ENCODE measurements at places on chromosomes 12 and 14.

- no peak for DNase-seq
Measured at GRCh38 chr12:66190519-66191370, 1.7 kb downstream of the IRAK3 start.

DNA sequence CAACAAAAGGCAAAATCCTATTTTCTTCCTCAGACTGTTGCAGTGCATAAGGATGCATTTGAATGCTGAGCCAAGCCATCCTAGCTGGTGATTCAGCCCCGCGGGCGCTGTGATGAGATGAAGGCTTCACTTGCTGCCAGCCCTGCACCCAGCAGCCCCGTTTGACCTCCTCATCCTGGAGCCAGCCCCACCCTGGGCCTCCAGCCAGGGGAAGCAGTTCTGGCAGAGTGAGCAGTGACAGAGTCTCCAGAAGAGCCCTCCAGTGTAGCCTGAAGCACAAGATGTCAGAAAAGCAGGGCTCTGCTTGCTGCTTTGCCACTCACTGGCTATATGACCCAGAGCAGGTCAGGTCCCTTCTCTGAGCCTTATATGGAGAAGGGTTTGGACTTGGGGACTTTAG is 96.2 kb upstream of the HSPB8 start:
- DNase-seq, result peak; percentile 67

- DNase-seq, result no peak
Measured at GRCh38 chr12:97994746-97995484, 520.5 kb upstream of the TMPO start.

DNA sequence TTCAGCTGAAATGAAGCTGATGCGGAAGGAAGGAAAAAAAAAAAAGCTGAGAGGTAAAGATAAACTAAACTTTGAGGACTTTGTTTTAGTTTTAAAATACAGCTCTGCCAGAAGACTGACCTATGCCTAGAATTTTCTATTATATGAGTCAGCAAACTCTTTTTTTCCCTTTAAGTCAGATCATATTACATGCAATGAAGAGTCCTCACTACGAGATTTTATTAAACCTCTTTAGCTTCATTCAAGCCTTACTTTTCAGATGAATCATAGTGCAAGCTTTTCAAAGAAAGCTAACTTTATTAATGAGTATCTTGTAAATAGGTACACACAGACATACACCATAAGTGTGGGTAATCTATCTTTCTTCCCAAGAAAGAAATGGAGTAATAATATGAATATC is 57.8 kb upstream of the FSCB start:
- no peak for DNase-seq

DNA sequence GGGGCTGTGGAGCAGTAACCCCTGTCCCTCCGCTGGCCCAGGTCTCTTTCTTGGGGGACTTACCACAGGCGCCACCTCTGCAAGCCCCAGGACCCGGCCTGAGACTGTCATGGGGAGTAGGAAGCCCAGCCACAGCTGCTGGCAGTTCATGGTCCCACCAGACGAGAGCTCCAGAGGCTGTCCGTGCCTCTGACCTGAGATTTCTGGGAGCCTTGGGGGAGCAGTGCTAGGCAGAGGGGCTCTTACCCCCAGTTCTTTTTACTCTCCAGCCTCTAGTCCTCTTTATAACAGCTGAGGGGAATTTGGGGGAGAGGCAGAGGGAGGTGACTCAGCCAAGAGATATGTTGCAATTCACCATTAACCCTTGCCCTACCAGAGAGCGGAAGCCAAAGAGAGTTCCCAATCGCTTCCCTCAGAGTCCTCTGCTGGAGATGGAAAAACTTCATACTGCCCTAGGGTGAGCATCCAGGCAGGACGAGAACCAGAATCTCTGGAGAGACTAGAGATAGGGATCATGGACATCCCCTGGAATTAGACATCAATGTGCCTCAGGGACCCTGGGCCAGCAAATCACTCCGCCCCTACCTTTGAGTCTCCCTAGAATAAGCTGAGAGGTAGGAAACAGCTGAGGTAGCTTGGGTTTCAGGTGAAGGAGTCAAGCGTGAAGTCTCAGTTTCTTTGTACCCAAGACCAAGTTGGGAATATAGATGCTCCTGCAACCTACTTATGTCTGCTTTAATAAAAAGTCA is at the start of gene MMP19:
Gene MMP19 (minus strand): TSS at position 256 of the 749 bp plus-strand sequence. CDS start 106 bp downstream, at position 150.
- DNase-seq, result no peak

GRCh38 chr12:62900686-62901272 is 34.2 kb downstream of the PPM1H start:
- DNase-seq, result no peak

GRCh38 chr14:24279301-24280186 is 8.1 kb upstream of the RABGGTA start:
- DNase-seq, result no peak

DNA sequence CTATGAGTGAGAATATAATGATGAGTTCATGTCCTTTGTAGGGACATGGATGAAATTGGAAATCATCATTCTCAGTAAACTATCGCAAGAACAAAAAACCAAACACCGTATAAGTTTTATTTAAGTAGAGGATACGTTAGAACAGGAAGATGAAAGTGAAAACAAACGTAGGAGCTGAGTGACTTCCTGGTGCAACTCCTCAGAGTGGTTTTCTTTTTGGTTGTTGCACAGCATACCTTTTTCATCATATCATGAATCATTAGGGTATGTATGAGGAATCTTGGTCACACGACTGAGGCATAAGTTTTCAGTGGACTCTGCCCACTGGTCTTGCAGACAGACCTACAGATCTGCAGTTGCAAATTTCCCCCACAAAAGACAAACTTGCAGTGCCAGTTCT is 199.0 kb downstream of the LRFN5 start:
- no peak for DNase-seq

GRCh38 chr14:29462772-29463171 is 464.9 kb downstream of the PRKD1 start:
- DNase-seq, result no peak

GRCh38 chr14:73283608-73284379 is 46.5 kb downstream of the PAPLN start:
- DNase-seq, result no peak

- no peak for DNase-seq
Measured at GRCh38 chr14:20866963-20867362, 24.2 kb upstream of the RNASE3 start.

GRCh38 chr12:123748661-123749060 is 13.4 kb upstream of the DNAH10 start:
- no peak for DNase-seq

- no peak for DNase-seq
Measured at GRCh38 chr14:50059763-50060616, 56.4 kb downstream of the VCPKMT start.

- no peak for DNase-seq
Measured at GRCh38 chr12:130816097-130816496, 23.0 kb downstream of the STX2 start.

GRCh38 chr14:89417465-89418225 is 612 bp upstream of the FOXN3 start:
- DNase-seq, result peak; percentile 53

GRCh38 chr14:58196198-58196597 is 3.8 kb upstream of the ACTR10 start:
- no peak for DNase-seq

DNA sequence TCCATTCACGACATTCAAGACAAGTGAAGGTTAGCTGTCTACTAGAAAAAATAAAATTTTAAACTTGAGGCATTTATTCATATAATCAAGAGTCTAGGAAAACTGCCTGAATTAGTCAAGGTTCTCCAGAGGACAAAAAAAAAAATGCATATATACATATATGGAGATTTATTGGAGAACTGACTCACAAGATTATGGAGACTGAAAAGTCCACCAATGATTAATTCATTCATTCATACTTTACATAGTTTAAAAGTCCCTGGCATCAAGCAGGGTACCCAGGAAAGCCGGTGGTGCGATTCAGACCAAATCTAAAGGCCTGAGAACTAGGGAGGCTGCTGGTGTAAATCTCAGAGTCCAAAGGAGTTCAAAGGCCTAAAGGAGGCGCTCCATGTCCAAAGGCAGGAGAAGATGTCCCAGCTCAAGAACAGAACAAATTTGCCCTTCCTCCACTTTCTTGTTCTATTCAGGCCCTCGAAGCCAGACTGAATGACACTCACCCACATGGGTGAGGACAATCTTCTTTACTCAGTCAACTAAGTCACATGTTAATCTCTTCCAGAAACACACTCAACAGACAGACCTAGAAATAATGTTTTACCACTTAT is 64.3 kb downstream of the ANKS1B start:
- DNase-seq, result peak; percentile 63

DNA sequence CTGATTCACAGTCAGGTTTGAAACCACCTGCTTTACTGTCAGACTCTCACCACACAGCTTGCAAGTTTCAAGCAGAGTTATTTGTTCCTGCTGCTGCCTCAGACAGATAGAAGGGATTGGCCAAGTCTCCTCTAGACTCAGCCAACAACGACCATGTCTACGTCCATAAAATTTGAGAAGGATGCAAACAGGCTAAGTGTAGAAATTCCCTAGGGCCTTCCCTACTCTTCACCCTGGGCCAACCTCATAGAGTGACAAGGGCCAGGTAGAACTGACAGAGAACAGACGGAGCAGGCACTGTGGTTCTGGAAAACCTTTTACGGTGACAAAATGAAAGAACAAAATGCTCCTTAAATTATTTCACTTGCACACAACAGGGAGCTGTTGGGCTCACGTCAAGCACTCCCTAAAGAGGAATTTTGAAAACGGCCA is 39.5 kb downstream of the CLIP1 start:
- DNase-seq, result no peak

DNA sequence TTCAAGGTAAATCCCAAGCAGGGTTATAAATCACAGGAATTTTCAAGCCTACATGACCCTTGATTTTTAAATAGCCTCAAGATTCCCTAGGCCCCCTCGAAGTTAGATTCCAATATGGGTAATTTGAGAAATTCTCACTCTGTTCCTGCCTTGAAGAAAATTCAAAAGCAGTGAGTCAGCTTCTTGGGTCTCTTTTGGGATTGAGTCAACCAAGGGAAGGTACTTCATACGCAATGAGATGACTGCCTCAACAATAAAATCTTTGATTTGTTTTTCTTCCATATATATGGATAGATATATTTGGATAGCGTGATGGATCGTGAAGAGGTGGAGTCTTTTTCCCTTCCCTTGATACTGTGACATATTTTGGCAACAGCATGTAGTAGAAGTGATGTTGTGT is 180.4 kb upstream of the ATP2B1 start:
- DNase-seq, result no peak

DNA sequence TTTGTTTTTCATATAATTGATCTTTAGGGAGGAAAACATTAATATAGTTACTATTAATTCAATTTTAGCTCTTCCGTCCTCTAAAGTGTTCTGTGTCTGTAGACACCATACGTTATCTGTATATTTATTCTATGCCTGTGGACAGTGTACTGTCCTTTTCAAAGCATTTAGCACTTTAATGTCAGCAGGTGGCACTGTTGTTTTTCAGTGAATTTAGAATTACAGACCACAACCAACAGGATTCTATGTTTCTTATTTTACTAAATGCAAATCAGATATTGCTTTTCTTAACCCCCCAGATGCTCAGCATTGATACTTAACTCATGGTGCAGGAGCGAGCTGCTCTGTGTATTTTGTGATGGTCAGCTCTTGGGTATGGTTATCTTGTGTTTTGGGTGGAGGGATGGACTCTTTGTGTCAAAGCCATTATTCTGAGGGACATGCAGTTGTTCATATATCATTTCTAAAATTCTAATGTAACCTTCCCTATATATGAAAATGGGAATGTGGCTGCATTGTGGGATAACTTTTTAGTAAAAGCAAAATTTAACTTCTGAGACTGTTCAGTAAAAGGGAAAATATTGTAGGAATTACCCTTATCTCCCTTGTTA is 65.2 kb downstream of the PAPOLA start:
- no peak for DNase-seq

GRCh38 chr12:78392918-78393317 is 471.7 kb upstream of the SYT1 start:
- no peak for DNase-seq

DNA sequence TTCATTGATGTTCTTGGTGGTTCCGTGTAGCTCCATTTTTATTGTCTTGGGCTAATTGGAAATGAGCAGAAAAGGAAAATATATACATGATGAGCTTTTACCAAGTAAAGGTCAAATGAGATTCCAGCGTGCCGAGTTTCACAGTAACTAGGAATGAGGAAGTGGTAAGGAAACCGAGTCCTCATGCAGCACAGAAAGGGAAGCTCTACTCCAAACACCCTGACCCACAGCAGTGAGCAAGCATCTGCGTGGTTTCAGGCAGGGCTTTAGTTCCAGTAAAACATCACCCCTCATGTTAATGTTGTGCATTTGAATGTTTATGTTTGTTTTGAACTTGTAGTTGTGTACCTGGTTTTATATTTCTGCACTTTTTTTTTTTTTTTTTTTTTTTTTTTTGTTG is 208.0 kb downstream of the SLC41A2 start:
- no peak for DNase-seq

- no peak for DNase-seq
Measured at GRCh38 chr12:24232531-24232930, 283.1 kb upstream of the SOX5 start.

- DNase-seq, result peak; percentile 74
Measured at GRCh38 chr14:52951681-52952554, 1.1 kb upstream of the FERMT2 start.

DNA sequence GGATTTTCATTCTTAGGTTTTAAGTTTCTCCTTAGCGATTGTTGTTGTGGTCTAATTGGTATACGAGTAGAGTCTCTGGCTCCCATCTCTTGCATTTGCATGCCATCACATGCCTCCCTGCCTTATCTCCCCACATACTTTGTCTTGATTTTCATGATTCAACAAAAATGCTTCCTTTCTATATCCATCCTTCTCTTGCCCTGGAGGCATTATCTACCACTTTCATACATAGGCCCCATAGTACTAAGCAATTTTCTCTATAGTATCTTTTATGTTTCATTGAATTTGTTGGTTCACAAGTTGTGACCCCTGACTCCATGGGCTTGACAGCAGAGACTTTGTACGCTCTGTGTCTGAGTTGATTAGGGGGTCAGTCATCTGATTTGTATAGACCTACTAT is 226.1 kb downstream of the ACSS3 start:
- DNase-seq, result no peak

- DNase-seq, result no peak
Measured at GRCh38 chr14:27090716-27091115, 492.9 kb upstream of the NOVA1 start.

GRCh38 chr12:6200256-6201212 is at the start of gene CD9:
Gene CD9 (plus strand): TSS chr12:6200400. CDS start chr12:6200500, 100 bp downstream.
- peak; percentile 58 for DNase-seq

GRCh38 chr12:43094886-43095575 is 457.0 kb downstream of the ADAMTS20 start:
- DNase-seq, result no peak

GRCh38 chr14:82192387-82192786 is 658.7 kb upstream of the SEL1L start:
- DNase-seq, result no peak
